ENCODE measurements at places on chromosomes 13 and 19.

DNA sequence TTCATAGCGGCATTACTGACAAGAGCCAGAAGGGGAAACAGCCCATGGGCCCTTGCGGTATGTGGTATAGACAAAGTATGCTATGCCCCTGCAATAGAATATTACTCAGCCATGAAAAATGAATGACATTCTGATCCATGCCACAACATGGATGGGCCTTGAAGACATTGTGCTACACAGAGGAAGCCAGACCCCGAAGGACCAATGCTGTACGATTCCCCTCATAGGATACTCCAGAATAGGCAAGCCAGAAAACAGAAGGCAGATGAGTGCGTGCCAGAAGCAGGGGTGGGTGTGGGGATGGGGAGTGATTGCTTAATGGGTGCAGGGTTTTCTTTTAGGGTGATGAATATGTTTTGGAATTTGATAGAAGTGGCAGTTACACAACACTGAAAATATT lies 342.0 kb downstream of the TEX29 start:
- DNase-seq, result no peak

DNA sequence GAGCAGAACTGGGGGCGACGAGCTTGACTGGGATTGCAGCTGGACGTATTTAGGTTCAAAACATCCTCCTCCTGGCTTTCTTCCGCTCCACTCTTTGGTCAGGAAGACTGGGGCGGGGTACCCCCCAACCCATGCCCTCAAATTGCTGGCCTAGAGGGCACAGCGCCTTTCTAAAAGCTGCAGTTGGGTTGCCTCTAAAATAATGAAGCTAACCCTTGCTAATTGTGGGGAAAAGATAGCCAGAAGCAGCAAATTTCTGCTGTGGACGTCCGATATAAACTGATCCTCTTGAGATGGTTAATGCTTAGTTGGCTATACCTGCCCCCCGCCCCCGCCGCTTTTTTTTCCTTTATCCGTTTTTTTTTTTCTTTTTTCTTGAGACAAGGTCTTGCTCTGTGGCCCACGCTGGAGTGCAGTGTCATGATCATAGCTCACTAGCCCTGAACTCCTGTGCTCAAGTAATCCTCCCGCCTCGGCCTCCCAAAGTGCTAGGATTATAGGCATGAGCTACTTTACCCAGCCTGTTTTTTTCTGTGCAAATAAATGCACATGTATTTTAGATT lies 754 bp upstream of the CHERP start:
- no peak for DNase-seq

GRCh38 chr13:99983499-99984401 lies 2.2 kb downstream of the ZIC2 start:
- no peak for DNase-seq

DNA sequence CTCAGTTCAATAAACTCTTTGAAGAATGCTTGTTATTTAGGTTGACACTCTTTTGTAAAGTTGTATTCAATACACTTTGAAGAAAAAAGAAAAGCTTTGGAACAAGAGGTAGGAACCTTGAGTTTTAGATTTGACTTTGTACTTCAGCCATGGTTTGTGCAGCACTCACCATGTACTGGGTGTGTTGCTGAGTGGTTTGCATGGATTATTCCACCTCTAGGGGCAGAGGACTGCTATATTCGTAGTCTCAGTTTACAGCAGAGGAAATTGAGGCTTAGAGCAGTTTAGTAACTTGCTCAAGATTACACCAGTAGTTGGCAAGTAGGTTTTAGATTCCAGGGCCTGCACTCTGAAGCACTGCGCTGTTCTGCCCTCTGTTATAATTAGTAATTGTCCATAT lies 68.8 kb downstream of the DNAJC3 start:
- DNase-seq, result no peak

- no peak for DNase-seq
These were observed 178.4 kb upstream of the SERP2 start for GRCh38 chr13:44195245-44195644.

DNA sequence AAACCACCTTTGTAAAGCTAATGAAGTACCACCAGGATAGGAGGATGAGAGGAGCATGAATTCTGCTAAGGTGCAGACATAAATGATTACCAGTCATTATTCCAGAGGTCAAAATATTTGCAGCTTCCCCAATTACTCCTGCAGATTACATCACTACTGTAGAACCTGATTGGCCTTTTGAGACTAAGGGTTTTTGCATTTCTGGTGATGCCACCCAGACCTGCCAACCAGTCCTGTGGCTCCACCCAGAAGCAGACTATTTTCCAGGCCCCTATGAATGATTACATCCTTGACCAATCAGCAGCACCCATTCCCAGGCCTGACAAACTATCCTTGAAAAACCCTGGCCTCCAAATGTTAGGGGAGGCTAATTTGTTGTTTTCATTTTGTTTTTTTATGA lies 11.2 kb upstream of the KCNC3 start:
- no peak for DNase-seq

DNA sequence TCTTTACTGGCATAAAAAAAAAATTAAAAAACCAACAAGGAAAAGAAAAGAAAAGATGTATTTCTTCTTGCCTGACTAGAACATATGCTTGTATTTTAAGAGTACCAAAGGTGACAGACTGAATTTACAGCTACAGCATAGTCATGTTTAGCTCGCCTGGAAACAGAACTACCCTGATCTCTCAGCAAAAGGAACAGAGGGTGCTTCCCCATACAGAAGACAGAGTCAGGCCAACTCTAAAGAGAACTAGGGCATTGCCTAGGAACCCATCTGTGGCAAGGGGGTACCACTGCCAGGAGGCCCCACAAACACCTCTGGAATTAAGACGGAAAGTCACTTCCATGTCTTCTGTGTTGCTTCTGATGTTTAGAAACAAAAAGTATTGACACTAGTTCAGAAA lies 252.1 kb upstream of the STARD13 start:
- DNase-seq, result no peak

DNA sequence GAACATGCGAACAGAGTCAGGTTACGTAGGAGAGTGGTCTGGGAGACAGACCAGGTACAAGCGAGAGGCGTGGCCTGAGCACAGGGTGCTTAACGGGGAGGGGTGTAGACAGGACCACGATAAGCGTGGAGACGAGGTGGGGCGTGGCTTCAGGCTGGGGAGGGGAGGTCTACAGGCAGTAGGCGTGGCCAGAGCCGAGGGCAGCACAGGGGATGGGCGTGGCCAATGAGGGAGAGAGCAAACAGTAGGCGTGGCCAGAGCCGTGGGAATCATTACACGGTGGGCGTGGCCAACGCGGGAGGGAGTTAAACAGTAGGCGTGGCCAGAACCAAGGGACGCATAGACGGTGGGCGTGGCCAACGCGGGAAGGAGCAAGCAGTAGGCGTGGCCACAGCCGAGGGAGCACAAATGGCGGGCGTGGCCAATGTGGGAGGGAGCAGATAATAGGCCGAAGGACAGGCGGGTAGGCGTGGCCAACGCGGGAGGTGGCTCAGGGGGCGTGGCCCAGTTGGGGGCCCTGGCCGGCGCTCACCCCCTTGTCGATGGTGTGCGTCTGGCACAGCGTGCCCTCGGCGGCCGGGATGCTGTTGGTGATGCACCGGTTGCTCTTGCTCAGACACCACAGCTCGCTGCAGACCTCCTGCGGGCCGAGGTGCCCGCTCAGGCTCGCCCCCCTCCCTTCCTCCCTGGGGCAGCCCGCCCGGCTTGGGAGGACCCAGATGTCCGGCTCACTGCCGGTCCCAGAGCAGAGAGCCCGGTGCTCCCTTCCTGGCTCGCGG lies 15.2 kb upstream of the MYO1F start:
- peak; percentile 88 for DNase-seq

- DNase-seq, result no peak
These were observed 220.3 kb downstream of the NBEA start for GRCh38 chr13:35162420-35162819.

GRCh38 chr19:28244966-28245365 lies 968.0 kb downstream of the UQCRFS1 start:
- no peak for DNase-seq

DNA sequence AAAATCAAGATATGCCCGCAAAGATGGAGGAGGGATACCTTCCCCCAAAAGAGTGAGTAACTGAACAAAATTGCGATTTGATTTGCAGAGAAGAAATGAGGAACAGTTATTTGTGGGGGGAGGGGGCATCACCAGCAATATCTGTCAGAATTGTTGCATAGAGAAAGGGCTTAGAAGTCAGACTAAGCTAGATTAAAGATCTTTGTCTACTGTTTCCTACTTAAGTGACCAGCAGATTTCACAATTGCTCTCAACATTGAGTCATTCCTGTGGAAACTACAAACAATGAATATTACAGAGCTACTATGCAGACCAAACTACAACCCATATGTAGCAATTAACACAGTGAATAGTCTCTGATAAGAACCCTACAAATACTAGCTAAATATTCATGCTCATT lies 27.4 kb downstream of the FPR3 start:
- peak; percentile 53 for DNase-seq

DNA sequence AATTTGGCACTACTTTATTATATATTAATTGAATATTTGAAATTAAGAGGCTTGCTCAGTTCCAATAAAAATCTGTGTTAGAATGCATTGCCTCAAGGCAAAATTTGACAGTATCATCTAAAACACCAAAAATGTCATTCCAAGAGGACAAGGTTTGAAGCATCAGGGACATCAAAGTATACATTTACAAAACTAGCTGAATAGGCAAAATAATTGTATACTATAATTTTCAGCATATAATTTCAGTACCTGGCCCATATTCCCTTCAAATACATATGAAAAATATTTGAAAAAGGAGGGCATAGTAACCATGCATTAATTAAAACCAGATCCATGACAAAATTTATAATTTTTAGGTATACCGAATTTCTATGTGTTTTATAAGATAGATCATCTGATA lies 963.8 kb downstream of the PCDH9 start:
- no peak for DNase-seq

- DNase-seq, result no peak
These were observed 31.8 kb downstream of the LCP1 start for GRCh38 chr13:46150134-46150693.

DNA sequence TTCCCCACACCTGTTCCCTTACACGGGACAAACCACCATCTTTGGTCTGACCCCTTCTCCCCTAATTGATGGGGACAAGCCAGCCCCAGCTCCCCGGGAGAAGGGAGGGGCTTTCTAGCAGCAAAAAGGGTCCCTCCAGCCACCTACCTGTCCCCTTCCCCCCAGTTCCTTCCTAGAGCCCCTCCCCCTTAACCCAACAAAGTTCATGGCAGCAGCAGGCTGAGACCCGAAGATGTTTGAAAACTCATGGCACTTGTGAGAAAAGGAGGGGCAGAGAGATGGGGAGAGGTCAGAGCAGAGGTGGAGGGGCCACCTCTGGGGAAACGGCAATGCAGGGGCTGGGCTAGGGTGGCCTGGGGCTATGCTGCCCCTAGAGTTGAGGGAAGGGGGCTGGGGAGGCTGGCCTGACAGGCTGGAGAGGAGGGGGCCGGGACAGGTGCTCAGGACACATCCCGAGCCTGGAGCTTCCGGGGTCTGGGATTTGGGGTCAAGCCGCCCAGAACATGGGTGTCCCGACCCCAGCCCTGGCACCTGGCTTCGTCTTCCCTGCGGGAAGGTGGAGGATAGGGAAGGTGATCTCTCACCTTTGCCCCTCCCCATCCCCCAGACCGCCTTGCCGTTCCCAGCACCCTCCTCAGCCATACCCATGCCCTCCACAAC lies 12.5 kb upstream of the ASF1B start:
- DNase-seq, result no peak

- no peak for DNase-seq
These were observed at the start of gene STXBP2 for GRCh38 chr19:7636691-7637373. Gene STXBP2, plus strand, starts transcription at chr19:7637110. Its CDS starts 40 bp downstream, at chr19:7637150.

GRCh38 chr13:112843392-112844111 lies 125.5 kb upstream of the MCF2L start:
- DNase-seq, result no peak

- DNase-seq, result no peak
These were observed 9.8 kb upstream of the SIGLEC10 start for GRCh38 chr19:51427201-51427600.

DNA sequence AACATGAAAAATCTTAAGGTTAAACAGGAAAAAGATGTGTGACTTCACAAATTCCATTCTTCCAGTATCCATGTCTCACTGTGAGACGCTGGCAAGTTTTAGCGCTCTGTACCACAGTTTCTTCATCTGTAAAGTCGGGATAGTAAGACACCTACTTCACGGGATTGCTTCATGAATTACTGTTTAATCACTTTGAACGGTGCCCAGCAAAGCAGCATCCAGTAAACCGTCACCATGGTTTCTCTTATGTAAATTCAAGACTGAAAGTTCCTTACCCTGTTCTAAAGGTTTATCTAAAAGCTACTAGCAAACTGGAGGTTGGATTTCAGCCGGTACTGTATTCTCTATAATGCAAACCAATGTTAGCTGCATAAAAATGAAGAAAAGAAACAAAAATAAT lies 53.5 kb downstream of the KATNAL1 start:
- no peak for DNase-seq

- no peak for DNase-seq
These were observed 17.1 kb upstream of the FXYD3 start for GRCh38 chr19:35098413-35099049.

DNA sequence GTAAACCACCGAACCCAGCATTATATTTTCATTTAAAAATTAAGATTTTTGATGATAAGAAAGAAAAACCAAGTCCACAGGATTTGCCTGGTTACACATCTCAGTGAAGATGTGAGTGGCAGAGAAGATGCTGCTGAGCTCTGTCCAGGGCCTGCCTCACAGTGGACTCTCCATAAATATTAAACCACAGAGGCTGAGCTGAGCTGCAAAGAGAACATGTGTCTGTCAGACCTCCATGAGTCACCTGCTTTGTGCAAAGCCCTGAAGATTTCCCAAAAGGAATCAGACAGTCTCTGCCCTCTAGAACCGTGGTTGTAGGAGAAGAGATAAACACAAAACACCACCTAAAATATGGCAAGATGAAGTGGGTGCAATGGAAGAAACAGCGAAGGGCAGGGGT lies 127.2 kb upstream of the TSC22D1 start:
- peak; percentile 86 for DNase-seq

GRCh38 chr19:14515501-14516047 lies 2.6 kb downstream of the DNAJB1 start:
- no peak for DNase-seq

DNA sequence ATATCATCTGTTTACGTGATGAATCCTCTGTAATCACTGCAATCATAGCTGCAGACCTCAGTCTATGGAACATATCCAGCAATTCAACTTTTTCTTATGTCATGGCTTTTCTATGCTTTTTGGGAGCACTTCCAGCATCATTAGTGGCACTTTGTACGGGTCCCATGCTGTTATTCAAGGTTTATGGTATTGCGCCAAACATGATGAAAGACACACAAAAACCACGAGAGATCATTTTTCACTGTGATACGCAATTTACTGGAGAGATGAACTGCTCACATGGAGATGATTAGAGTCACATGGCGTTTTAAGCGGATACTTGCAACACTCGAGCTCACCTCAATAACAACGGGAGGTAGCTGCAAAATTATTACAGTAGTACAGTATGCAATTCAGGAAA lies 2101.7 kb upstream of the PCDH20 start:
- peak; percentile 75 for DNase-seq

- DNase-seq, result peak; percentile 19
These were observed 15.2 kb upstream of the N4BP2L1 start for GRCh38 chr13:32443111-32443510.

- peak; percentile 91 for DNase-seq
These were observed 34.2 kb downstream of the GPR42 start for GRCh38 chr19:35404879-35405622.
